ENCODE measurements at places on chromosomes 7 and 10.
A peak's percentile ranks its signal among the peaks of the same experiment; 100 is the strongest.

GRCh38 chr7:1554333-1555045, 1.5 kb downstream of the TMEM184A start:
- DNase-seq: no peak

DNA sequence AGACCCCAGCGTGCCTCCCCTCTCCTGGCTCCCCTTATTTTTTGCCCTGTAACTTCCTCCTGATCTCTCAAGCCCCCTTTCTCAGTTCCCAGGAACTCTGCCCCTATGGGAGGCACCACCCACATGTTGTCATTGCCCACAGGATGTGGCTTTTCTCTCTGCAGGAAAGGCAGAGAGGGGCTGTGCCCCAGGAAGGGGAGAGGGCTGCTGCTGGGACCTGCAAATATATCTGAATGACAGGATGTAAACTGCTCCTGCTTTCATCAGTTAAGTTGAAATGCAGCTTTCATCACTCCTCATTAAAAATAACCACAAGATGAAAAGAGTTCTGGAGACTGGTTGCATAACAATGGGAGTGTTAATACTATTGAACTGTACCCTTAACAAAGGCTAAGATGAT, 103.3 kb downstream of the CLEC2L start:
- DNase-seq: no peak

- DNase-seq: no peak
Observed at GRCh38 chr10:98424295-98425254, 9.6 kb upstream of the PYROXD2 start.

- no peak for DNase-seq
Observed at GRCh38 chr10:93915598-93915997, 21.8 kb downstream of the SLC35G1 start.

DNA sequence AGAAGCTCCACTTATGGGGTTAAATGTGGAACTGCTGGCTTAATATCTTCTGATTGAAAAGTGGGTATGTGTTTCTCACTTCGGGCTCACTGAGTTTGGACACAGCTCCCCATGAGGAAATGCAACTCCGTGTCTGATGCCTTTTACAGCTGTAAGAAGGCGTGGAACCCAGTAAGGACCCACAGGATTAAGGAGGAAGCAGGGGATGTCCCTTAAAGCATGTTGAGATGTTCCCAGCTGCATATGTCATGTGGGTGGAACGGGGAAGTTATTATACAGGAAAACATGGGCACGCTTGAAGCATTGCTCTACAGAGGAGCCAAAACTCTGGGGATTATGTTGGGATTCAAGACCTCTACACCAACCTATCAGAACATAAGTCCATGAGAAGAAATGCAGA, 224.4 kb downstream of the NEBL start:
- DNase-seq: no peak

DNA sequence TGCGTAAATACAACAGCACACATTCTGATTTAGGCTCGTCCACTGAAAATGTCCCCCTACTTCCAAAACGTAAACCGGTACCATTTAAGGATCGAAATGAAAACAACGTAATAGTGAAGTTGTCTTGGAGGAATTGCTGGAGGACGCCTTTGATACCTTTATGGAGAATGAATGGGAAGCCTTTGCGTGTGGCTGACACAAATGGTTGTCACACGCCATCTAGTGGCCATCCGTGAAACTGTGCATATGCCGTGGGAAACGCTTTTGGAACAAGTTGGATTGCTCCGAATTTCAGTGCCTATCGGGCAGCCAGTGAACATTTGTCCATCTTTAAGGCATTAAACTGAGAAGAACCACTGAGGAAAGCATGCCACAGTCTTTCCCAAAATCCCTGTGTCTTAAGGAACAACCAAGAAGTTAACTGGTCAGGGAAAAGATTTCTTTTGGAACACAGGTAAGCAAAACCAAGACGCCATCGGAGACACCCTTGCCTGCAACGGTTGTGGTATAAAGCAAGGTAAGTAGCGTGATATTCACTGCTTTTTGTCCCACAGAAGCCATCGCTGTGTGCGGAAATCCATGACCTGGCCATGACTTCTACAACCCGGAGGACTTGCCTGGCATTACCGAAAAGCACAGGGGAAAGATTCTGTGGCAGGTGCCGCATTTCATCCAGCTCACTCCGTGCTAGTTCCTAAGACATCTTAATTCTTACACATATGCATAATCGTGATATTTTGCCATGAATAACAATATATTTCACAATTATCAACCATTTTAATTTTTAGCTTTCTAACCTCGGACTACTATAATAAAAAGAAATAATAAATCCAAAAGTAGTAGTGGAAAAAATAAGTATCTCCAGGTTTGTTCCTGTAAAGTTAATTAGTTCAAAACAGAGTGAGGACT, 100.6 kb downstream of the FAM204A start:
- DNase-seq: peak; percentile 66

GRCh38 chr7:148436571-148436970, 154.0 kb upstream of the C7orf33 start:
- no peak for DNase-seq

GRCh38 chr10:33421789-33422462, 87.5 kb upstream of the NRP1 start:
- DNase-seq: no peak

GRCh38 chr10:88911116-88911515, 31.1 kb downstream of the STAMBPL1 start:
- no peak for DNase-seq

DNA sequence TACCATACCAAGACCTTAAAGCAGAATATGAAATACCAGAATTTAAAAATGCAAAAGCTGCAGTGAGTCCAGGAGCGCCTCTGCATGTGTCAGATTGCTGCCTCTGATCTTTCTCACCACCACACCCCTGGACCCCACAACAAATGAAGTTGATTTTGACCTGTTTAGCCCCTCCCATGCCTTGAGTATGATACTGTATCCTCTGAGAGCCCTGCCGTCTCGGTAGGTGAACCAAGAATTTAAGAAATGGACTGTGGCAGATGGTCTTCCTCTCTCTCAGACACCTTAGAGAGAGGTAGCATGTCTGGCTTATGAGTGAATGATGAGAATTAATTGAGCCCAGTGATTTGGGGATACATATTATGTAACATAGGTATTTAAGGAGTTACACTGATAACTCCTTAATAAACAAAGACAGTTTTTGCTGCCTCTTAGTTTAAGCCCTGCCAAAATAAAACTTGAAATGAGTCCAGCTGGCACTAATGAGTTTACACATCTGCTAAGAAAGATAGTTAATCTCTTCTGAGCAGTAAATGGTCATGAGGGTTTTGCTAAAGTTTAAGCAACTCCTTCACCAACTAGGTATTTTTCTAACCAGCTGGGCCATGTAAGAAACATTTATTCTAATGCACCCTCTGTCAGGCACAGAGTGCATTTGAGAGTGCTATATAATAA, 4.5 kb upstream of the TFPI2 start:
- no peak for DNase-seq

DNA sequence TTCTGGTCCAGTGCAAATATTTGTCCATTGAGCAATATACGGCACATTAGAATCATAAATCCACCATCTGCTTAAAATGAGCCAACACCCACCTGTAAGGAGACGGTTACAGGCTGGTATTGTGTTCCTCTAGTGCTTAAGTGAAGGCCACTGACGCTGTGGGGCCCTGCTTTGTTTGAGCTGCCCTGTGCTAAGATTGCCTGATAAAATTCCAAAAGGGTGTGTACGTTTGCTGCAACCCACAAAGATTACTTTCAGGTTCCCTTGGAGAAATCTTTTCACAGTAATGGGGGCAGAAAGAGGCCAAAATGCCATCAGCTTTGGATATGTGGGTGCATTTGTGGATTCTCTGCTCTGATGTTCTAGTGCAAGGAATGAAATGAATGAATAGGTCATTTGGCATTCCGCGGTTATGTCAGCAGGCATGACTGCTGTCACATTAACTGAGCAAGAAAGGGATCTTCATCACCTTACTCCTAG, 34.4 kb downstream of the AGR3 start:
- DNase-seq: no peak

DNA sequence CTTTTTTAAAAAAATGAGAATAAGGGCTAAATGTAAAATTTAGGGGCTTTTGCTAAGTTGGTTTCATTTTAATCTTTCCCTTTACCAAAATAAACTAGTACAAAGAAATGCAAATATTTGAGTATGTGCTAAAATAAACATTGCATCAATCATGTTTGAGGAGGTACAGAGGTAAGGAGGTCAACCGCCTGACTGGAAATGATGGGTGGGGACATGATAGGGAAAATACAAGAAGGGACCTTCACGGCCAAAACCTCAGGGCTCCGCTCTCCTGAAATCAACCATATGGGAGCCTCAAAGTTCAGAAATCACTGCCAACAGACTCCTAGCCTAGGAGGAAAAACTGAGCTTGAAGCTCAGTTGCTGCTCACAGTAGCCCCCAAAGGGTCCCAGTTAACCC, 207.6 kb downstream of the AHR start:
- DNase-seq: no peak

Data from activated CD4-positive, CD25-positive, alpha-beta regulatory T cell treated with anti-CD3 and anti-CD28 coated beads, Interleukin-2, amount 50 U/mL, for 72 hours (primary cell).